ENCODE measurements at places on chromosomes 1 and 21.

DNA sequence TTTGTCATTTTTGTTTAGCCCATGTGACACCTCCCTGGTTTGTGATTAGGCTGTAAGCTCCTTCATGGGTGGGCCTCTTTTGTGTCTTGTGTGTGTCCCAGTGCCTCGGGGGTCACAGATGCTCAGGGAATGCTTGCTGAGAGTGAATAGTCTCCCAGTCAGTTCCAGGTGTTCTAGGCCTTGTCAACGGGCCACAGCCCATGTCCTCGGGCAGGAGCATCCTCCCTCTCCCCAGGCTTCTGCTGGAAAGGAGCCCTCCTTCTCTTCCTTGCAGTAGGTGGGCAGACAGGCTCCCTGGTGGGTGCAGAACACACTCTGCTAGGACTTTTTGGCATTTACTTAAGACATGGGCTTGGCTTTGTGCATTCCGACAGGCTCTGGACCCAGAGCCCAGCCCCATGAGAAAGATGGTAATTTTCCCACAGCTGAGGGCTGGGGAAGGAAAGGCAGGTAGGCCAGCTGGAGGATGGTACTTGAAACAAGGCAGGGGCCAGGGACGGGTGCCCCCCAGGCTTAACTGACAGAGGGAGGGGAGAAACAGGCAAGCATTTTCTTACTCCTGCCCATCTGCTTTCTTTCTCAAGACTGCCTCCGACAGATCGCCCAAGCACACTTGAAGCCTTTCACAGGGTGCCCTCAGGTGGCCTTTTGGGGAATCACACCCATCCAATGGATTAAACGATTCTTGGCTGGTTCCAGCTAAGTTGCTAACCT, 7.1 kb upstream of the CPLANE2 start:
- peak; percentile 60 for DNase-seq

DNA sequence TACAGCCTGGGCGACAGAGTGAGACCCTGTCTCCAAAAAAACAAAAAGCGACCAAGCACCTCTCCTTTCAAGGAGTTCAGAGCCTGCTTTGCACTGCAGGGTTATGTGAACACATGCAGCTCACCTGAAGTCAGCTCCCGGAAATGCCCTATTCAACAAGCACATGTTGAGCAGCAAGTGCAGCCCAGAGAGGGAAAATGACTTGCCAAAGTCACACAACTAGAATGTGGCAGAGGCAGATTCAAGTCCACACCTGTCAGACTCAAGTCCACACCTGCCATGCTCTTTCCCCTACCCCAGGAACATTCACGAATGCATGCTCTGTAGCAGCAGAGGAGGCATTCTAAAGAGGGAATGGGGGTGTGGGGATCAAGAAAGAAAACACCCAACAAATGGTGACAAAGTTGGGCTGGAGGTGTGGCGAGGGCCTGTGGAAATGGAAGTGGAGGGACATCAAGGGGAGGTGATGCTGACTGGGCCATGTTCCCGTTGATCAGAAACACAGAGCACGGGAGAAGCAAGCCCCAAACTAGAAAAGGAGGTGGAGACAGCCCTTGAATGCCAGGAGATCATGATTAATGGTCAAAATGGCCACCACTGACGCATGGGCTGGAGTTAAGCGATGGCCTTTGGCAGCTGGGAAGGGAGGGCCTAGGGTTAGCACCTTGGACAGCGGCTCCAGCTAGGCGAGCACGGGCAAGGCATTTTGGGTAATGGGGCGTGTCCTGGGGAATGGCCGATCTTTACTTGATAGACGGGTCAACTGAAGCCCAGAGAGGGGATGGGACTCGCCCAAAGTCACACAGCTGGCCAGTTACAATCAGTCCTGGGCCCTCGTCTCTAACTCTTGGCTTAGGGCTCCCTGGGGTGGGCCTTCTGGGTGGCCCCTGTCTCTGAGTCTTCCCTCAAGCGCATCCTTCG, 21.5 kb downstream of the RAP1GAP start:
- no peak for DNase-seq

- DNase-seq = no peak
These were observed 176.8 kb downstream of the DISC1 start for GRCh38 chr1:231803353-231803752.

- no peak for DNase-seq
These were observed 48.1 kb upstream of the EEIG2 start for GRCh38 chr1:108511764-108512163.

- DNase-seq = no peak
These were observed 141.8 kb upstream of the CSF3R start for GRCh38 chr1:36624466-36624865.
